ENCODE measurements at places on chromosomes 16 and 17.

DNA sequence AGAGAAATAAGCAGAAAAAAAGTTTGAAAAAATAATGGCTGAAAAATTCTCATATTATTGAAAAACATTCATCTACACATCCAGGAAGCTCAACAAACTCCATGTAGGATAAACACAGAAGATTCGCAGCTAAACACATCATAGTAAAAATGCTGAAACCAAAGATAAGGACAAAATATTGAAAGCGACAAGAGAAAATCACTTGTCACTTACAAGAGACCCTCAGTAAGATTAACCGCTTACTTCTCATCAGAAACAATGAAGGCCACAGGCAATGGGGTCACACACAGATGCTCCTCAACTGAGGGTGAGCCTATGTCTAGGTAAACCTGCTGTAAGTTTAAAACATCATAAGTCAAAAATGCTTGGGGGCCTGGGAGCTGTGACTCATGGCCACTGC, 38.1 kb upstream of the METRNL start:
- DNase-seq = no peak

- DNase-seq = no peak
These were observed 11.2 kb upstream of the MYO1C start for GRCh38 chr17:1503699-1504098.

DNA sequence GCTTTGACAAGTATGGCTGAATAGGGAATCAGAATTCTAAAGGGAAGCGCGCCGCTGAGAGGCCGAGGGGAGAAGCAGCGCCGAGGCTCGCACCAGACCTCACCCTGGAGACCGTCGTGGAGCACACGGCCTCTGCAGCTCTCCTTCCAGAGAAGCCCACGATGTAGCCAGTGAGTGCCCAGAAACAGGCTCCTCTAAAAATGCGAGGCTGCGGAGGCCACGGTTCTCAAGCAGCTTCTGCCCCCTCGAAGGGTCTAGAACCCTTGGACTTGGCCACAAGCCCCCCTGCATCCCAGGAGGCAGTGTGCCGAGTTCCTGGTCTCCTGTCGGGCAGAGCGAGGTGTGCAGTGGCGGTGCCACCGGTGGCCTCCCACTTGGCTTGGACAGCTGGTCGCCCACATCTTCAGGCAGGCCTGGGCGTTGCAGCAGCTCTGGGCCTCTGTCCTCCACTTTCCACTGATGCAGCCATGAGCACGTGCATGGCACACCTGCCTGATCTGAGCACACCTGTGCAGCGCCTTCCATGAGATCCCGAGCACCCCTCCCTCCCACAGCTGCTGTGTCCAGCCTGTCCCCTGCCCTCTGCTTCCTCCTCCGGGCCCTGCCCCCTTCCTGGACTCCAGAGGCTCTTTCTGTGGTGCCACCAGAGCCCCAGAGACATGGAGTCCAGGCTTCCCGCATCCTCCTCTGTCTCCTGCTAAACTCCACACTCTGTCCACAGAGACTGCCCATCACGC, 18.9 kb upstream of the WDR45B start:
- no peak for DNase-seq

DNA sequence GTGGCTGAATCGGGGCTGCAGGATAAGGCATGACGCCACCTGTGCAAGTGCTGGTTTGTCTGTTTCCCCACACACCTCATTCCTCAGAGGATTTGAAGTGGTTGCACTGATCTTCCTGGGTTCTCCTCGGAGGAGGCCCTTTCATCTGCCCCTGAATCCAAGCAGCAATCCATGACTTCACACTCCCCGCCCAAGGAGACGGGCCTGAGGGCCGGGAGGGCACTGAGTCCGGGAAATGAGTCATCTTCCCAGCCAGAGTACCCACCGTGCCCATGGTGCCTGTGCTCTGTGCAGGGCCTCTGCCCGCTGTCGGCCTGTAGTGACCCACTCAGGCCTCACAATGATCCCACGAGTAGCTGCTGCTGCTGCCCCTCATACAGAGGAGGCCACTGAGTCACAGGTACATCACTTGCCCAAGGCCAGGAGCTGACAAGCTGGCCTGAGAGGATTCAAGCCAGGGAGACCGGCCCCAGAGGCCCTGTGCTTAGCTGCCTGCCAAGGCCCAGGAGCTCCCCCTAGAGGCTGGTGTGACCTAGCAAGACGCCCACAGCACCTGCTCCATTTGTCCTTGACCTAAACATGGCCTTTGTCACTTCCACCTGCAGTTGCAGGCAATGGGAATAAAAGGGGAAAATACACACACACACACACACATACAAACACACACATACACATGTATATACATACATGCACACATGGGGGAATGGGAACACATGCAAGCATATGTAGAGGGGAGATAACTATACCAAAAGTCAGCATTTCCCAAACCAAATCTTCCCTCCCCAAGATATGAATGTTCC, 240.0 kb downstream of the C16orf95 start:
- peak; percentile 30 for DNase-seq

GRCh38 chr17:66542129-66542966, 239.9 kb downstream of the PRKCA start:
- no peak for DNase-seq

- DNase-seq = no peak
These were observed 345 bp downstream of the TSC2 start for GRCh38 chr16:2048116-2048543.

- DNase-seq = peak; percentile 65
These were observed 53.2 kb downstream of the CDYL2 start for GRCh38 chr16:80751167-80751566.

GRCh38 chr17:81339534-81340296, 44.6 kb upstream of the SLC38A10 start:
- no peak for DNase-seq

DNA sequence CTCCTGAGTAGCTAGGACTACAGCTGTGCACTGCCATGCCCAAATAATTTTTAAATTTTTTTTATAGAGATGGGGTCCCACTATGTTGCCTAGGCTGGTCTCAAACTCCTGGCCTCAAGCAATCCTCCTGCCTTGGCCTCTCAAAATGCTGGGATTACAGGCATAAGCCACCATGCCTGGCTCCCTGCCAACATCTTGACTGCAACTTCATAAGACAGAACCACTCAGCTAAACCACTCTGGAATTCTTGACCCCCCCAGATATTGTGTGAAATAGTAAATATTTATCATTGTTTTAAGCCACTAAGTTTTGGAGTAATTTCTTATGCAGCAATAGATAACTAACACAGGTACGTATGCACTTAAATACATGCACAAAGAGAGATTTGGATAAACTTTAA, 26.0 kb downstream of the DYNLL2 start:
- DNase-seq = no peak

DNA sequence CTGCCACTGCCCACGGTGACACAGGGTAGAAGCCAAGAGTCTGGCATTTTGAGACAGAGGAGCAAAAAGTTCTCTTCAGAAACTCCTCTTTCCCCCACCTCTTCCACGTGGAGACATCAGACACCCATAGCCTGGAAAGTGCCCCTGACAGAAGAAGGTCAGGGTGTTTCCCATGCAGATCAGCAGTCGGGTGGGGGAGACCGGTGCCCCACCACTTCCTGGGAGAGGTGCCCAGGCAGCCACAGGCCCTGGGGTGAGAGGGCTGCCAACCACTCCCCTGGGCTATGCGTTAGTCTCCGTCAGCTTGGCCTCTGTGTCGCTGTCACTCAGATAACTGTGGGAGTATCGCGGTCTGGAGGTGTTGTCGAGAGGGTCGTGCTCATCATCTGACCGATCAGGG, 31.5 kb downstream of the PIPOX start:
- no peak for DNase-seq

DNA sequence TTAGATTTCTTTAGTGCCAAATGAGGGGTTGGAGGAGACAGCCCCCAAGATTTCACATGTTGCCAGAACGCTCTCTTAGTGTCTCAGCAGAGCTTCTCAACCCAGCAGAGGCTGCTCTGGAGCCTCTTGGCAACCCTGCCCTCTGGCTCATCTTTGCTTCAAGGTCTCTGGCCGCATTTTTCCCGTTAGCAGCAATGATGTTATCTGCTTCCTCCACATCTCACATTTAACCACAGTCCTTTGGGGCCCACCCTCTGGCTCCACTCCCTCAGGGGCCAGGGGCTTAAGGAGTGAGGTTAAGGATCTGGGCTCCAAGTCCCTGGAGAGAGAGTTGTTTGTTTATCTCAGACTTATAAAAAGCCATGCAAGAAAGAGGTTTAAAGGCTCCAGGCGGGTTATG, 3.3 kb upstream of the XYLT1 start:
- DNase-seq = no peak

DNA sequence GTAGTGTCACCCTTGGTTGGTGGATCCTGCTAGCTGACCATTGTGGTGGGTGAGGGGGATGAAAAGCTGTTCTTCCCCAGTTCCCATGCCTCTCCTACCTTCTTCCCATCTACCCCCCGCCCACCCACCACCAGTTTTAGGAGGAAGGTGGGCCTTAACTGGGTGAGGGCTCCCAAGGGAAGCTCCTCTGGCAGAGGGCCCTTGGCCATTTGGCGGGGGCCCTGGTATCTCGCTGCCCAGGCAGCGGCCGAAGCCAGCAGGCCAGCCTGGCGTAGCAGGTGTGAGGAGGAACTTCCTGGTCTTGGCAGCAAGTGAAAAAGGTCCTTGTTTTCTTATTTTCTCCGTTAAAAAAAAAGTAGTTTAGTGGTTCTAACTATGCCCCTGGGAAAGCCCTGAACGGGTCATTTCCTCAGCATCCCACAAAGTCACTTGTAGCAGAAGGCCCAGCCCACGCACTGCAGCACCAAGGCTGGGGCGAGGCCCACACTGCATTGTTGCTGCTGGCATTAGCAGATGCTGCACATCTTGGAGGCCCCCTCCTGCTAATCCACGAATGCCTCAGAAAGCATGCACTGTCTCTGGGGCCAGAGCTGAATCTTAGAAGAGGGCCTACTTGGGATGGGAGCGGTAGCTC, 72.5 kb downstream of the MPRIP start:
- DNase-seq = no peak

- DNase-seq = no peak
These were observed 313.7 kb upstream of the CDH5 start for GRCh38 chr16:66052745-66053144.

- no peak for DNase-seq
These were observed 92.4 kb downstream of the RPGRIP1L start for GRCh38 chr16:53611179-53611696.

DNA sequence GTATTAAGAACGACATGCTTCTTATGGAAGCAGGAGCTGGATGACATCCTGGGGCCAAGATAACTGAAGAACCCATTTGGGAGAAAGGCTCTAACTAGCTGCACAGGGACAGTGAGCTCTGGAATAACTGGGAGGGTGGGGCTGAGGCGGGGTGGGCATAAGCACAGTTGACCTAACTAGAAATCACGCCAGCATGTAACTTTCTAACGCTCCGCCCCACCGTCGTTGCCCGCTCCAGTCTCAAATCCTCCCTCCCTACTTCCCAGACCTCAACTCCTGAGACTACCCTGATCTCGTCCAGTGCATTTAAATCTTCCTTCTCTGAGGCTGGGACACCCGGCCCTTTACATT, 436 bp downstream of the PHB1 start:
- DNase-seq = no peak

DNA sequence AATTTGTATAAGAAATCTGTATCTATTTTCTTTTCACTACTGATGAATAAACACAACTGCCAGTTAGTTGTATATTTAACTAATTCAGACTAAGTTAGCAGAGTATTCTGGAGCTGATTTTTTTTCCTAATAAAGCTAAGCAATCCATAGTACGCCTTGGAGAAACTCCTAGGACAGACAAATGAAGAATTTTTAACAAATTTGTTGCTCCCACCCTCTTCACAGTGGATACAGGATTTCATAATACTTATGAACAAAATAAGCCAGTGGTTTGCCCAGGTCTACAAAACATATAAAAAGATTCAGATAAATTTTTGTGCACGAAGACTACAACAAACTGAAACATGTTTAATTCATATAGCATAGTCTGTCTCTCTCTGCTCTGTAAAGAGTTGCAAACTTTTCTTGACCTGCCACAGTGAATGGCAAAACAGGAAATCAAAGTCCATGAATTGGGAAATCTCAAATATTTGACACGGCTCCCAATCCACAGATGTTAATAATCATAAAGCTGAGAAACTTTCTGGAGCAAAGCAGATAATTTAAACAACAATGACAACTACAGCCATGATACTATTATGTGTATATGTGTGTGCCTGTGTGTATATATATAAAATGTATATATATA, 594 bp upstream of the ABCA6 start:
- no peak for DNase-seq

- DNase-seq = no peak
These were observed 145.6 kb downstream of the FTO start for GRCh38 chr16:53849585-53849984.

- no peak for DNase-seq
These were observed 80.8 kb downstream of the CLEC16A start for GRCh38 chr16:11025120-11025531.

DNA sequence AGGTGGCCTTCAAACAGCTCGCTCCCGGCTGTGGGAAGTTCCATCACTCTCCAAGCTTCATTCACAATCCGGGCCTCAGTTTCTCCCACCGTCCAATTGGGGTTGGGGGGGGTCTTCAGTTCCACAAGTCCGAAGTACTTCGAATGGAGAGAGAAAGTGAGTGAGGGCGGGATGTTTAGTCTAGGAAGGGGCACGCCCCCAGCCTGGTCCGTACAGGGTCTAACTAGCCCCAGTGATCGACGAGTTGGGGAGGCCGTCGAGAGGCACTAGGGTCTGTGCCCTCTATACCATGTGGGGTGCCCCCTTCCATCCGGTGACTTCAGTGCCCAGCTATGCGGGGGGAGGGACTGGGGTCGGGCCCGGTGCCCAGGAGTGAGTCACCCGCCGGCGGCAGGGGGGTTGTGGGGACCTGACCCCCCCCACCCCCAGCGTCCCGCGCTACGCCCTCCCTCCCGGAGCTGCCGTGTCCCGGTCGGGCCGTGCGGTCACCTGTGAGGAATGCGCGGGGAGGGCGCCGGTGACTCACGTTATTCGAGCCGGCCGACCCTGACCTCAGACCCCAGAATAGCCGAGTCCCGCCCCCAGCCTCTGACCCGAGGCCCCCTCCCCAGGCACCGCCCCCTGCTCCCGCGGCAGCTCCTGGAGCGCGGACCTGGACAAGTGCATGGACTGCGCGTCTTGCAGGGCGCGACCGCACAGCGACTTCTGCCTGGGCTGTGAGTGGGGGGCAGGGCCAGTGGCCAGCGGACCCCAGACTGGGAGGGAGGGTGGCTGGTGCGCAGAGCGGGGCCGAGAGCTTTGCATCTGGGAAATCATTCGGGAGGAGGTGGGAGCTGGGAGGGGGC, 658 bp downstream of the TNFRSF12A start:
- DNase-seq = no peak

DNA sequence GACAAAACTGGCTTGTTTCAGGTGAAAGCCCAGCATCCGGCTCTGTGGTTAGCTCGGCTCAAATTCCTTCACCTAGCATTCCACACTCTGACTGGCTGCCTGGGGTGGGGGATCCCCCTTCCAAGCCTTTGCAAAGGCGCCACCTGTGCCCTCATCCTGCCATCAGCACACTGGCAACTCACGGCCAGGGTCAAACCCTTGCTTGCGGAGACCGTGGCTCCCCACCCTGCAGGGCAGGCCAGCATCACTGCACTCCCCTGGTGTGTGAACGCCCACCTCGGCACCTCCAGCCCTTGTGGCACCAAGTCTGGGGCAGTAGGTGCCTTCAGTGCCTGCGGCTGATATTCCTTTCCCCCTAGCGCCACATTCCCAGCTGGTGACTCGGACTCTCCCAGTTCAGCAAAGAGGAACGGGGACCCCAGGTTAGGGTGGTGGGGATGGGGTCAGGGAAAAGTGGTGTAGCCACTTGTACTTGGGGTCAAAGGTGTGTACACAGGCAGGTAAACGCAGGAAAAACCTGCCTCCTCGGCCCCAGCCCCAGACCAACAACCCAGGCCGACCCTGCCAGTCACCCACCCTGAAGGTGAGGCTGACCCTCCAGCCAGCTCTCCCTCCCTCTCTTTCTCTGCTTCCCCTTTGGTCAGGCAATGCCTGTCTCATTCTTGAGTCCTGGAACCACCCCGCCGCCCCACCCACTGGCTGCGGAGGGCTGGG, 1.1 kb downstream of the FLII start:
- no peak for DNase-seq
